ENCODE measurements at places on chromosomes 12 and 14. TPM values are rescaled to one million over a fixed set of nuclear protein-coding genes. Genes with fewer than 3 reads are reported as not detected.

GPR84 gene
- polyA plus RNA-seq = 0.03 TPM

OTX2 gene
- polyA plus RNA-seq = 0.08 TPM

RFX4 gene
- polyA plus RNA-seq = not detected

IL26 gene
- 0.07 TPM for polyA plus RNA-seq

KRT80 gene
- 1.0 TPM for polyA plus RNA-seq

KRT82 gene
- polyA plus RNA-seq = not detected

BMAL2 gene
- polyA plus RNA-seq = 15.5 TPM

FGF23 gene
- polyA plus RNA-seq = not detected

TESPA1 gene
- not detected for polyA plus RNA-seq

PIK3C2G gene
- polyA plus RNA-seq = not detected

PPM1H gene
- 0.57 TPM for polyA plus RNA-seq

AQP2 gene
- not detected for polyA plus RNA-seq

NGB gene
- polyA plus RNA-seq = not detected

AKAP6 gene
- polyA plus RNA-seq = 3.3 TPM

RPL10L gene
- not detected for polyA plus RNA-seq

COX8C gene
- polyA plus RNA-seq = not detected

CYP27B1 gene
- 0.26 TPM for polyA plus RNA-seq

IRAK3 gene
- polyA plus RNA-seq = 3.2 TPM

PRH2 gene
- 0.14 TPM for polyA plus RNA-seq

IFNG-AS1 gene
- not detected for polyA plus RNA-seq

KCNK13 gene
- polyA plus RNA-seq = not detected

PPP1R36 gene
- 0.37 TPM for polyA plus RNA-seq

WIF1 gene
- 0.02 TPM for polyA plus RNA-seq

PTPRB gene
- polyA plus RNA-seq = 1.7 TPM

ANO2 gene
- polyA plus RNA-seq = 0.15 TPM

ACSM4 gene
- not detected for polyA plus RNA-seq

MMP19 gene
- 21.8 TPM for polyA plus RNA-seq

IL23A gene
- 0.12 TPM for polyA plus RNA-seq

C3AR1 gene
- polyA plus RNA-seq = 0.37 TPM

PUS1 gene
- polyA plus RNA-seq = 13.7 TPM

TMCC3 gene
- 0.27 TPM for polyA plus RNA-seq

MORN3 gene
- polyA plus RNA-seq = 0.23 TPM

OGFOD2 gene
- polyA plus RNA-seq = 4.6 TPM

RD3L gene
- polyA plus RNA-seq = not detected

RTN1 gene
- 0.35 TPM for polyA plus RNA-seq

GLTP gene
- 76.5 TPM for polyA plus RNA-seq

KLC1 gene
- polyA plus RNA-seq = 185 TPM

CACNA2D4 gene
- polyA plus RNA-seq = 0.47 TPM

CACNA1C gene
- 5.4 TPM for polyA plus RNA-seq

PPP1R1A gene
- not detected for polyA plus RNA-seq

TAS2R19 gene
- 0.49 TPM for polyA plus RNA-seq

MSRB3 gene
- 105 TPM for polyA plus RNA-seq

SYCP3 gene
- polyA plus RNA-seq = not detected

OTOGL gene
- polyA plus RNA-seq = 0.08 TPM

HRK gene
- polyA plus RNA-seq = 0.08 TPM
